ENCODE measurements at places on chromosomes 13 and 19.

DNA sequence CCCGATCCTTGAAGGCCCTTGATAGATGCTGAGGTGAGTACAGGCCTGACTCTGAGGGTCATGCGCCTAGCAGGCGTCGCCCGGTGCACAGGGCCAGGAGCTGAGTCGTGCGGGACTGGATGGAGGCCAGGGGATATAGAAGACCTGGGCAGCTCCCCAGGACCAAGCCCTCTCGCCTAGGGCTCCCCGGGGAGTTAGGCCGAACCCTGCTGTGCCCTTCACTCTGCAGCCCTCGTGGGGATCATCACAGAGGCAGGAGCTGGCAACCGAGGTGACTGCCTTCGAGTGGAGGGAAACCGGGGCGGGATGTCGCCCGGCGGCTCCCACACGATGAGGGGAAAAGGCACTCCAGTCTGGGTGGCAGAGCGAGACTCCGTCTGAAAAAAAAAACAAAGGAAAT lies 11.7 kb downstream of the CSNK1G2 start:
- no peak for DNase-seq

- no peak for DNase-seq
Measured at GRCh38 chr13:50387051-50387581, 371.9 kb downstream of the KCNRG start.

- DNase-seq = no peak
Measured at GRCh38 chr19:50368649-50369570, 3.5 kb upstream of the NAPSA start.

GRCh38 chr13:113754691-113755090 lies 4.3 kb upstream of the TMEM255B start:
- no peak for DNase-seq

GRCh38 chr19:50729894-50730293 lies 6.7 kb downstream of the CLEC11A start:
- DNase-seq = no peak

GRCh38 chr19:33675501-33676124 lies 53.9 kb downstream of the CHST8 start:
- DNase-seq = no peak

GRCh38 chr19:54191011-54191810 lies at the start of gene TSEN34:
Gene TSEN34, plus strand, starts transcription at chr19:54191308. Its CDS starts 57 bp downstream, at chr19:54191365.
- no peak for DNase-seq

DNA sequence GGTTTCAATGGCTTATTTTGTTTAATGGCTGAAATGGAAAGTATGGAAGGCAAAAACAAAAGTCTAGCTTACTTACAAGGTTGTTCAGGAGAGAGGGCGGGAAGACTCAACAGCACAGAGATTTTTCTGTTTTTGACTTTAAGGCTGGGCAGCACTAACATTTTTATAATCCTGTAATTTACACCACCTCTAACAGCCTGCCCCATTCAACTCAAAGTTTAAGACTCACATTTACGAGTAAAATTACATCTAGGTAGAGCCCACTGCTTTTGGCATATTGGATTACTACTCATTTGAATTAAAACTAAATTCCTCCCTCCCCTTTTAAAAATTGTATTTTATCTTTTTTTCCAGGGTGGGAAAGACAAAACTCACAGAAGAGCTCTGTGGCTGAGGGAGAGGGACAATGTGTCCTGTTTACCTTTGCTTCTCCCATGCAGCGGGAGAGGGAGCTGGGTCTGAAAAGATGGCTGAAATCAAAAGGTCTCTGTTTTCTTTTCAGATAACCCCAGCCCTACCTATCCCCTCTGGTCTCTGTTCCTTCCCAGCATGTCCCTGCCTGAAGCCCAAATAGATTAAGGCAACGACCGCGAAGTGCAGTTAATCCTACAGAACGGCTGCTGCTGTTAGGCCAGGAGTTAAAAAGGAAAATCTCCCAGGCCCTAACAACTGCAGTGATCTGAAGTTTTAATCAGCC lies 6.6 kb downstream of the EFNB2 start:
- DNase-seq = no peak

- DNase-seq = no peak
Measured at GRCh38 chr13:104843401-104843800, 1692.1 kb downstream of the EFNB2 start.

GRCh38 chr13:18944501-18945068 lies 237.0 kb downstream of the TUBA3C start:
- no peak for DNase-seq

- no peak for DNase-seq
Measured at GRCh38 chr13:82867284-82867683, 1015.0 kb downstream of the SLITRK1 start.

Data from cortex of kidney (tissue), 1 donor.